ENCODE measurements at places on chromosomes 3 and 15.

DNA sequence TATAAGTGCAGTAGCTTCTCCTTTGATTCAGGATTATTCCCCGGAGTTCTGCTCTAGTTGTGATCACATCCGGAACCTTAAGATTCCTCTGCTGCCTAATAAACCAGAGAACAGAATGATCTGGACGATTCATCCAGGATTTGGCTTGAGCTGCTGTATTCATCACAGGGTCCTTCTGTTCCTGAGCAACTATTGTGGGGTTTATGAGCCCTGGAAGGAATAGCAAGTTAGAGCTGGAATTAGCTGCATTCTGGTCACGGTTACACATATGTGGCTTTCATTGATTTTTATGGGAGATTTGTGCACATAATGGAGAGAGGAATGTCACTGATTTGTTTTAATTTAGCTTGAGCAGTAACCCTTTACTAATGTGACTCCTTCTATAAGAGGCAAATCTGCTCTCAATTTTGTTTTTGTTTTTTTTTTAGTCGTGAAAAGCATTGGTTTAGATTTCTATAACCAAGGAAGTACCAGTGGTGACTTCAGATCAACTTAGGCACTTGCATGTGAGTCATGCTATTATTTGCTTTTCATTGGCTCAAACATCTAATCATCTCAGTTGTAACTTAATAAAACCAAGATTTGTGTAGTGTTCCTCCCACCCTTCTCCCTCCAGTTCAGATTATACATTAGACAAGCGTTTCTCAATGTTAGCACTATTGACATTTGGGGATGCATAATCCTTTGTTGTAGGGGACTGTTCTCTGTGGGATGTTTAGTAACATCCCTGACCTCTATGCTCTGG is 148.5 kb downstream of the OTOL1 start:
- no peak for DNase-seq

DNA sequence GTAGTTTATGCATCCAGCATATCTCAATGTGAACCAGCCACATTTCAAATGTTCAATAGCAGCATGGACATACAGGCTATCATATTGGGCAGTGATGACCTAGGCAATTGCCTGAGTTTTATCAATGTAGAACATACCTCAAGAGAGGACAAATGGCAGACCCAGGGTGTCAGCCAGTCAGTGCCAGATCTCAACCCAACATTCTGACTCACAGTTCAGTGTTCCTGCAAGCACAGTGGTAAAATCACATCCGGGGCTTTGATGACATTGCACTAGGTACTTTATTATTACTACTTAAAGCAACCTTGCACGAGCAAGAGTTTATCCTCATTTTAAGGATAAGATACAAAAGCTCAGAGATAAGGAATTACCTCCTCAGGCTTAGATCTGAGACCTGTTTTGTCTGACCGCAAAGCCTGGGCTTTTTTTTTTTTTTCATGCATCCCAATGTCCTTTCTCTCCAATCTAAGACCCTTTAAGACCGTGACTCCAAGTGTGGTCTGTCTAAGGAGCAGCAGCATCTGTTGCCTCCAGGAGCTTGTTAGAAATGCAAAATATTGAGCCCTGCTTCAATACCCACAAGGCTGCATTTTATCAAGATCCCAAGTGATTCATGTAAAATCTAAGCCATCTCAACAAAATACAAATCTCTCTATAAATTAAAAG is 60.1 kb downstream of the SLC12A1 start:
- DNase-seq, result no peak

- no peak for DNase-seq
Measured at GRCh38 chr3:14368146-14368545, 34.3 kb upstream of the SLC6A6 start.

GRCh38 chr3:122572940-122573412 is 4.5 kb upstream of the PARP15 start:
- no peak for DNase-seq

GRCh38 chr3:77247061-77247460 is 207.2 kb downstream of the ROBO2 start:
- no peak for DNase-seq
